ENCODE measurements at places on chromosomes 1 and 21.
A peak's percentile ranks its signal among the peaks of the same experiment; 100 is the strongest.

DNA sequence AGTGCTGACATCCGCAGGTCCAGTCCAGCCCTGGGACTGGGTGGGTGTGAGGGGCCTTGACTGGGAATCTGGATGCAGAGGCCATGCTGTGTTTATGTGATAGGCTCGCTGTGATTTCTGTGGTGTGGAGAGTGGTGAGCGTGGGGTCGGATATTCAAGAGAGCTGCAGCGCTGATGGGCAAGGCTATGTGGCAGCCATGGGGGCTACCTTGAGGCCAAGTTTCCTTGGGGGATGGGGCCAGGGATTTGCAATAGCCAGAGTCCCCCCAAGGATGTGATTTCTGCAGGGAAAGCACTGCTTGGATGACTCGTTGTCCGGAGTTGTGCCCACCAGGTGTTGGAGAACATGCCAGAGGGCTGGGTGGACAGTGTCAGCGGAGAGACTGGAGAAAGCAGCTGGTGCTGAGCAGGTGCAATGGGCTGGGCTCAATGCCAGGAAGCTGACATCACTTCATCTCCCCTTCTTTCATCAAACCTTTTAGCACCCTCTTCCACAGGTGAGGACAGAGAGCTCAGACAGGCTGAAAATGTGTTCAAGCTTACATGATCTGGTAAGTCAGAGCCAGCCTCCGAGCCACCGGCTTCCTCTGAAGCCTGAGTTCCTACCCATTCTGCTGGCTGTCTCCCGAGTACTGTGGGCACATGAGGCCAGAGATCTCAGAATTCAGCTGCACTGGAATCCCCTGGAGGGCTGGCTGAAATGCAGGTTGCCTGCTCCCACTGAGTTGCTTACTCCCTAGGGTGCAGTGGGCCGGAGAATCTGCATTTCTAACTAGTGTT, 132.9 kb downstream of the RHOU start:
- no peak for DNase-seq

DNA sequence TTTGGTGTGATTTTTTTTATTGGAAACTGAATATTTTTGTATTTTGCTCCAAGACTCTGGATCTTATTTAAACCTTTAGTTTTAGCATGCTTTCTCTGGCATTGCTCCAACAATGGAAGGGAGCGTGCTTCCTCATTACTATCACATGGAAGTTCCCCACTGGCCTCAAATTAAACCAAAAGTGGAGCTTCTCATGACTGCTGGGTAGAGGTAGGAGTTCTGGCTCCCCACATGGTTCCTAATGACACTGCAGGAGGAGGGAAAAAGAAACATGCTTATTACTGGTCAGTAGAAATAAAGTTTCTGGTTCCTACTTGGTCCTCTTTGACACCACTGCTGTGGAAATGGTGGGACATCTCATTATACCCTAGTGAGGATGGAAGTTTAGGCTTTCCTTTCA, 310.5 kb downstream of the PTGER3 start:
- no peak for DNase-seq

GRCh38 chr1:37513795-37514349, 694 bp downstream of the MEAF6 start:
- no peak for DNase-seq

- peak; percentile 40 for DNase-seq
These were observed 96.8 kb upstream of the PALMD start for GRCh38 chr1:99548943-99549605.

DNA sequence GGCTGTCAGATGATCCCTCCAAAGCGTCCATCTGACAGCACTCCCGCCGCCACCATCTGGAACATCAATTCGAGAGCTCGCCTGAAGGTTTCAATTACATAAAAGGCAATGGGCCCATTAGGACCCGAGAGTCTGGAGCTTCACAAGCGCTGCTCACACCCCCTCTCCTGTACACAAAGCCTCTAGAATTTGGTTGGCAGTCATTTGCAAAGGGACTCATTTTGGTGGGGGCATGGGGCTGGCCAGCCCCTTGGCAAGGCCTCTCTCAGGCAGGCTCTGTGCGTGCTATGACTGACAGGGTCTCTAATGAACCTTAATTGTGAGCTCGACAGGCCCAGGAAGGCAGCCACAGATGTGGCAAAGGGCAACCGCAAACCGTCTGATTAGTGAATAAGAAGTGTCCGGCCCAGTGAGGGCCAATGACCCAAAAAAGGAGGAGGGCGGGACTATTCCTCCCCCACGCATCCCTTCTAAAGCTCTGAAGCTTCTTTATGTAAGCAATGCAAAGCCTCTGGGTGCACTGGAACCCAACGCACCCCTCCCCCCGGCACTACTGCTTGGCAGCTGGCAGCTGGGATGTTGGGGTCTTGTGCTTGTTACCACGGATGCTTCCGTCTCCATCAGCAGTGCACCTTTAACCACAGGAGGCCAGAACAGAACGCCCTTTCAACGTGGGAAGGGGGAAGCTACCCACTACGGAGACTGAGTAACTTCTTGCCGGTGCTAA, 79.4 kb downstream of the CAPZB start:
- no peak for DNase-seq

Measured in adrenal gland (tissue), 19 donors.